ENCODE measurements at places on chromosomes 5 and 9.

GRCh38 chr9:92512622-92513021, 23.2 kb downstream of the ECM2 start:
- DNase-seq: peak; percentile 46

DNA sequence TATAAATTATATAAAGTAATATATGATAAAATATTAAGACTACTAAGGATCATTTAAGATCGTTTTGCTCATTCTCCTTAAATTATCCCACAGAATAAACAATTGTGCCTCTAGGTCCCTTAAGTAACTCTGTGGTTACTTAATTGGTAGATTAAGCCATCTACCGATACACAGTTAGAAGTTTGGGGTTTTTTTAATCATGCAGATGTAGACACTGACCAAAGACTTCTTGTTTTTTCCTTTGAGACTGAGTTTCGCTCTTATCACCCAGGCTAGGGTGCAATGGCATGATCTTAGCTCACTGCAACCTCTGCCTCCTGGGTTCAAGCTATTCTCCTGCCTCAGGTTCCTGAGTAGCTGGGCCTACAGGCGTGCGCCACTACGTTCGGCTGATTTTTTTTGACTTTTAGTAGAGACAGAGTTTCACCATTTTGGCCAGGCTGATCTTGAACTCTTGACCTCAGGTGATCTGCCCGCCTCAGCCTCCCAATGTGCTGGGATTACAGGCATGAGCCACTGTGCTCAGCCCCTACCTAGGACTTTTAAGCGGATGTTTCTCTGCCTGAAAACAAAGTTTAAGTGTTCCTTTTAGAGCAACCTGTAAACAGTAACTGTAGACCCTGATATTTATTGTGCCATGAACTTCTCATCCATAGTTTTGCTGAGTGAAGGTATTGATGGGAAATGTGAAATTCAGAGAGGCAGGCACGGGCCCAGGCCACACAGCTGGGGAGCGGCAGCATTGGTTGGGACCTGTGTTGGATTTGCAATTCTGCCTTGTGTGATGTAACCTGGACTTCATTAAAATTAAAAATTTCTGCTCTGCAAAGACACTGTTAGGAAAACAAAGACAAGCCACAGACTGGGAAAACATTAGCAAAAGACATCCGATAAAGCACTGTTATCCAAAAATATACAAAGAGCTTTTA, 11.6 kb downstream of the CEL start:
- no peak for DNase-seq

GRCh38 chr5:149730620-149731331, 666 bp downstream of the PPARGC1B start:
- peak; percentile 4 for DNase-seq

DNA sequence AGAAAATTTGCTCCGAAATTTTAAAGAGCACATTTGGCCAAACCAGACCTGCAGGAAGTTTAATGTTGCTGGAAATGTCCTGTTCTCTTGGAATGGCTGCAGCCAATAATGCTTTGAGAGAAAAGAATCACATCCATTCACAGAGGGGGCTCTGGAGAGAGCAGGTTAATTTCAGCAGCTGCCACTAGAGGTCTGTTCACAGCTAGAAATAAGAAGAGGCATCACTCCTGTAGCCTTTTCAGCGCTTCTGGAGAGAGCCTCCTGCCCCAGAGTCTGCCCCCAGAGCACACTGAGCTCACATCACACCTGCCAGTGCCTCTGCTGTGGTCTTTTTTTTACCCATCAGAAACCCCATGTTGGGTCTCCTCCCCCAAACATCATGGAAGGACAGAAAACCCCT, 124.8 kb upstream of the RAD23B start:
- DNase-seq: peak; percentile 41

GRCh38 chr5:20572614-20573013, 584.6 kb upstream of the CDH18 start:
- peak; percentile 81 for DNase-seq

DNA sequence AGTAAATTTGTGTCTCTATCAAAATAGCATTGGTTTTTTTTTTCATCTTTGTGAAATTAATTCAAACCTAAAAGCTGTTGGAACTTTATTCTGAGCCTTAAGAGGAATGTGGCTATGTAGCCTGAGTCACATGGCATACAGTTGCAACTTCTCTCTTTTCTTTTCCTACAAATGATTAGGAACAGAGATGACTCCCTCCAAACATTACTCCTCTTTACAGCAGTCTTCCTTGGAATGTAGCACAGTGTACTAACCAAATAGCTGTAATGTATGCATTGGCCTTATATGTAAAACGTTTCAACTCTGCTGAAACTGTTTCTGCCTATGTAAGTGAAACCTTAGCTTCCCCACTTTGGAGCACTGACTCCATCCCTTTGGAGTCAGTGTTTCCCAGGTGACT, 100.9 kb upstream of the MAP1B start:
- DNase-seq: peak; percentile 76

GRCh38 chr5:152456815-152457443, 51.9 kb upstream of the NMUR2 start:
- no peak for DNase-seq

DNA sequence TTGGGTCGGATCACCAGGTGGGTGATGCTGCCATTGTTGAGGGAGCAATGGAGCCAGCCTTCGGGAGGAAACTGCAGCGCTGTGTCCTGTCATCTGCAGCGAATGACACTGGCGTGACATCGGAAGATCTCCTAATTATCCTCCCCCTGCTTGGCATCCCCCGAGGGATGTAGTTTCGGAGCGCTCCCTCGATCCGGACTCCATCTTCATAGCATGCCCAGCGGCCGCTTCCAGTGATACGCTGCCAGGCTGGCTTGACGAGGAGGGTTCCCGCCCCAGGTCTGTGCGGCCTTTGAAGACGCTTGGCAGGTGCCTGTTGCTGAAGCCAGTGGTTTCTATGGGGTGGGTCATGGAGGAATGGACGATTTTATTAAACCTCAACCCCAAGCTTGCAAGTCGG, 194.9 kb downstream of the MAN2A1 start:
- no peak for DNase-seq

- no peak for DNase-seq
Measured at GRCh38 chr9:97387936-97388684, 23.8 kb upstream of the TDRD7 start.

- DNase-seq: peak; percentile 54
Measured at GRCh38 chr9:90099262-90099963, 494.6 kb downstream of the GADD45G start.

DNA sequence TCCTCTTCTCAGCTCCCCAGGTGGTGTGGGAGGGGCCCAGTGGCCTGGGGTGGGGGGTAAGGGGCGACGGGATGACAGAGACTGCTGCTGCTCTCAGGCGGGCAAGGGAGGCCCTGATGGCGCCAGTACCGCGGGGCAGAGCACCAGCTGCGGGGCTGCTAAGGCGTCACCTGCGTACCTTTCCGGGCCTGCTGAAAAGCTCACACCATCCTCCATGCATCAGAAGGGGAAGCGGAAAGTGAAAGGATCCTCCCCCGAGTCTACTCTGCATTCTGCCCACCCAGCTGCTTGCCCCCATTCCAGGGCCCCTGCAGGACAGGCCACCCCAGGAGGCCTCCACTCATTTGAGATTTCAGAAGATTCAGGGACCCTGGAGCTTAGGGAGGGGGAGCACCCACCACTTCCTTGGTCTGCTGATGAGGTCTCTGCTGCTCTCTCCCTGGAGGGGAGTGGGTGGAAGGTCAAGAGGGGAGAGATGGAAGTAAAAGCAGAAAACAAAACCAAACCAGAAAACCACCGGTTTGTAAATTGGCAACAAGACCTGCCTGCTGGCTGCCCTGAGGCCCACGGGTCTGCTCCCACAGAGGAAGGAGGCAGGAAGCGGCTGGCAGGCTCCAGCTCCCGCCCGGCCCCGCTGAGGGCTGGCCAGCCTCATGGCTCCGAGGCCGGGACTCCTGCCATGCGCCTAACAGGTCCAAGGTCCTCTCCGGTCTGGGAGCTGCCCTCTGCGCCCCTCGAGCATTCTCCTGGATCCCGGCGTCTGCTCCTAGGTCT, 33.6 kb downstream of the PRRT1B start:
- DNase-seq: no peak

- DNase-seq: no peak
Measured at GRCh38 chr9:87857141-87857947, 25.3 kb upstream of the SPATA31E1 start.

DNA sequence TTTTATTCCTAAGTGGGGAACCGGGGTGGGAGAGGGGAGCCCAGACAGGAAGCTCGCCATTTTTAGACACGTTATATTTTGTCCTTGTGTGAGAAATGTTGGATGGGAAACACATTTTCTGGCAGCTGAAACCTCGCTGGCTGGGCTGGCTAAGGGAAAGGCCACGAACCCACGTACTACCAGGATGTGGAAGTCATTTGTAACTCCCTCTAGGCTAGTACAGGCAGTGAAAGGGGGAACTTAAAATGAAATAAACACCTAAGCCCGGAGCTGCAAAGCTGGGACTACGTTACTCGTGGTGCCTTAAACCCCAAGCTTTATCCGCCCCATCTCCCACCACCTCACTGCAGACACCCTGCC, 42.5 kb downstream of the TMEM174 start:
- DNase-seq: no peak

GRCh38 chr9:9914174-9914573, 698.6 kb downstream of the PTPRD start:
- DNase-seq: no peak

DNA sequence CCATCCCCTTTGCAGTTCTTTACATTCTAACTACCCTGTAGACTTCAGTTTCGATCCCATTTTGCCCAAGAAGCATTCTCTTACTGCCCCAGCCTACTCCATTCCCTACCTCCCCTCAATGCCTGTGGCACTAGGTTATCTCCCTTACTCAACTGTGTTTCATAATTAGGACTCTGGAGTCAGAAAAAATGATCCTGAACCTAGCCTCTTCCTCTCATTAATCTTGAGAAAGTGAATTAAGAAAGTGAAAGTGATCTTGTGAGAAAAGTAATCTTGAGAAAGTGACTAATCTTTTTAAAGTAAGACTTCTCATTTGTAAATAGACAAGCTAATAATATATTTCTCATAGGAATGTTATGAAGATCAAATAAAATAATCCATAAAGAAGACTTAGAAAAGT, 444.0 kb upstream of the TRPC7 start:
- no peak for DNase-seq

- DNase-seq: no peak
Measured at GRCh38 chr9:119801311-119801710, 432.1 kb upstream of the BRINP1 start.

GRCh38 chr5:73188764-73189531, 16.0 kb downstream of the TMEM174 start:
- DNase-seq: peak; percentile 88

GRCh38 chr5:130520211-130520610, 615.9 kb downstream of the CHSY3 start:
- peak; percentile 28 for DNase-seq

- DNase-seq: no peak
Measured at GRCh38 chr5:107265193-107265592, 405.5 kb downstream of the EFNA5 start.

DNA sequence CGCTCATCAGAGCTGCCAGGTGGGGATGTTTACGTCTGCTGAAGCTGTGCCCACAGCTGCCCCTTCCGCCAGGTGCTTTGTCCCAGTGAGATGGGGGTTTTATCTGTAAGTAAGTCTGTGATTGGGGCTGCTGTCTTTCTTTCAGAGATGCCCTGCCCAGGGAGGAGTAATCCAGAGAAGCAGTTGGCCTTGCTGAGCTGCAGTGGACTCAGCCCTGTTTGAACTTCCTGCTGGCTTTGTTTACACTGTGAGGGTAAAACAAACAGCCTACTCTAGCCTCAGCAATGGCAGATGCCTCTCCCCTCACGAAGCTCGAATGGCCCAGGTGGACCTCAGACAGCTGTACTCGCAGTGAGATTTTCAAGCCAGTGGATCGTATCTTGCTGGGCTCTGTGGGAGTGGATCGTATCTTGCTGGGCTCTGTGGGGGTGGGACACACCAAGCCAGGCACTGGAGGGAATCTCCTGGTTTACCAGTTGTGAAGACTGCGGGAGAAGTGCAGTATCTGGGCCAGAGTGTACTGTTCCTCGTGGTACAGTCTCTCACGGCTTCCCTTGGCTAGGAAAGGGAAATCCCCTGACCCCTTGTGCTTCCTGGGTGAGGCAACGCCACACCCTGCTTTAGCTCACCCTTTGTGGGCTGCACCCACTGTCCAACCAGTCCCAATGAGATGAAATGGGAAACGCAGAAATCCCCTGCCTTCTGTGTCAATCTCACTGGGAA, 530.1 kb upstream of the DMAC1 start:
- no peak for DNase-seq

GRCh38 chr5:56340196-56340980, 107.3 kb upstream of the ANKRD55 start:
- DNase-seq: peak; percentile 13

- no peak for DNase-seq
Measured at GRCh38 chr5:132334812-132335211, 34.7 kb upstream of the SLC22A5 start.

DNA sequence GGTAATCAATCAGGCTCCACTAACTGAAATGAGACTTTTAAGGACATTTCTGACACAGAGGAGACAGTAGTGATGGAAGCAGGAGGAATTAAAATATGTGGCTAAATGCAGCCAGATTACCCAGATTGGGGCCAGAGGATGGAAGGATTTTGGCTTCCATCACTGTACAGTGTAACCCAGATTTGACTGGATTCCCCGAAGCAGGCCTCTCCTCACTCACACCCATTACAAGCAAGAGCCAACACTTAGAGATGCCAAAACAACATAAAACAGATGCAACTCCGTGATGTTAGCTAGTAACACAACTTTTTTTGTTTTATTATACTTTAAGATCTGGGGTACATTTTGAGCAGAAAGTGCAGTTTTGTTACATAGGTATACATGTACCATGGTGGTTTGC, 17.6 kb downstream of the TEK start:
- DNase-seq: no peak

- DNase-seq: no peak
Measured at GRCh38 chr5:9176641-9177040, 369.2 kb downstream of the SEMA5A start.

DNA sequence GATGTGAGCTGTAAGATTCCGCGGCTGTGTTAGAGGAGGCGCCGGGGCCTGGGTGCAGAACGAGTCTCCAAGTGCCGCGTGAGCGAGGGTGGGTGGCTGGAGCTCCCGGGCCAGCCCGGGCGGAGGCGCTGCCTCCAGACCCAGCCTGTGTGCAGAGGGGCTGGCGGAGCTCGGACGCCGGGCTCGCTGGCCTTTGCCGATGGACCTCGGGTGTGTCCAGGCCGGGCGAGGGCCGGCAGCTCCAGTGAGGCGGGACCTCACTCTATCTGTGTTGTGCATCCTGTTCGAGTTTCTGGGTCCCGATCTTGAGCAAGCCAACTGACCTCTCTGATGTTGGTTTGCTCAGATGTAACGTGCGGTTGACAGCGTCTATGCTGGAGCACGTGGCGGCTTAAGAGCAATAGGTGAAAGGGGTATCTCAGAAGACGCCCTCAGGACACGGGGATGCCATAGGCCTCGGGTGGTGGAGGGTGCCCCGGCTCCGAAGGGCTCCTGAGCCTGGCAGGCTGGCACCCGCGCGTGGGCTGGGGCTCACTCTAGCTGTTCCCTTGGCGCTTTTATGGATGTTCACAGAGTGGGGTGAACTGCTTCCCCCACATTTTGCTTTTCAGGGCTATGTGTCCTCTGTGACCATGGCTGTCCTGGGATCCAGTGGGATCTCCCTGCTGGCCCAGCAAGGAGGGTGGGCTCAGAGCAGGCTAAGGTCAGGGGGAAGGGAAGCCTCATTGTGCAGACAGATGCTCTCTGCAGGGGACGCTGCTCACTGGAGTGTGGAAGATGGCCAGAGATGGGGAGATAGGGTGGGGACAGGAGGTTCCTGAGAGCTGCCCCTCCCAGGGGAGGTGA, 69.8 kb downstream of the MRPL36 start:
- no peak for DNase-seq

GRCh38 chr9:133443982-133444381, 15.8 kb upstream of the CACFD1 start:
- DNase-seq: no peak

All from fibroblast of skin of abdomen (primary cell).